IMR-90 (cell line): ENCODE measurements at places on chromosomes 4 and X. TPM values are rescaled to one million over a fixed set of nuclear protein-coding genes. Genes with fewer than 3 reads are reported as not detected.

The OCIAD2 gene
- 16.5 and 19.2 TPM in 2 replicates for total RNA-seq

DNA sequence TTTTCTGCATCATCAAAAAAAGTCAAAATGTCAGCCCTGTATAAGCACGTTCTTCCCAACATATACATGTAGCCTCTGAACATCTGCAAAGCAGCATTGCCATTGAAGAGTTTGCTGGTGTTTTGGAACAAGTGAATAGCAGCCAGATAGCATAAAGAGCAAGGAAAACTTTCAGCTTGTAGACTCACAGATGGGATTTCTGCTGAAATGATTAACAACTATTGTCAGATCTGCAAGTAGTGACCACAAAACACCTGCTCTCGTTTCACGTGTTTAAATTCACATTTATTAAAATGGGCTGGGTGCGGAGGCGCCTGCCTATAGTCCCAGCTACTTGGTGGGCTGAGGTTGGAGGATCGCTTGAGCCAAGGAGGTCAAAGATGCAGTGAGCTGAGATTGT is 123.7 kb downstream of the SPRY1 start:
- DNase-seq, result no peak

DNA sequence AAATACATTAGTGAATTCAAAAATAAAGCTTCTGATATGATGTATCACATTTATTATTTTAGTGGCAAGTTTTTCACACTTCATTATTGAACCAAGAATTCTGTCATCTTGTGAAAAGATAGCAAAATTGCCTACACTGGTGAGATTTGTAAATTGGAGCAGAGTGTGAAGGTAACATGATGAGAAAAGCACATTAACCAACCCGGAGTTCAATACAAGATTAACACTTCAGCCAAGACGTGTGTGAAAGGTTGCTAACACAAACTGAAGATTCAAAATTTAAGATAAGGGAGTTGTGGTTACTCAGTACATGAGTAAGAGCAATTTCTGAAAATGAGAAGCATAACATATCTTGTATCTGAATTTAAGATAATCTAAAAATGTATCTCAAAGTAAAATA is 346.7 kb downstream of the PDHA2 start:
- DNase-seq, result no peak

DNA sequence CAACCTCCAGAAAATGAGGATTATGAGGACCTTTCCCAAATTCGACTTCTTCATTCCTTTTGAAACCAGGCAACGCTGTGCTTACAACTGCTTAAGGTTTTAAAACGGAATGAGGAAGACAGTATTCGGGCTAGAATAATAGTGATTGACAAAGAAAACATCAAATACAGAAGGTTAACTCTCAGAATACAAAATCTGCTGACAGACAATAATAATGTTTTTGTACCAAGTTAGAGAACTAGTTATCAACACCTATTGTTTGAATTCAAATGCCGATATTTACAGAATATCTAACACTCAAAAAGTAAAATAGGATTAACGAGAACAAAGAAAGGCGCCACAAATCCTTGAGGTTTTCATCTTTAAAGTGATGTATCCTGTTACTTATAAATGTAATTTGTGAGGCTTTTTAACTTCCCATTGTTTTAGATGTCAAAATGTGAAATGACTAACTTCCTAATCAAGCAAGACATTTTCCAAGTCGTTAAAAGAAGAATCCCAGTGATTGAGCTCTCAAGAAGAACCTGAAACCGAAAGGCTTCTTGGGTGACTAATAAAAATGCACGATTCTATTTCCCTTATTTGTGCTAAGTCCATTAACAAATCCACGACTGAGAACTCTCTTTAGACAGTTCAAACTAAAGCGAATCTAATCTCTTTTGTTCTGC is 118.3 kb downstream of the SORBS2 start:
- DNase-seq, result no peak

DNA sequence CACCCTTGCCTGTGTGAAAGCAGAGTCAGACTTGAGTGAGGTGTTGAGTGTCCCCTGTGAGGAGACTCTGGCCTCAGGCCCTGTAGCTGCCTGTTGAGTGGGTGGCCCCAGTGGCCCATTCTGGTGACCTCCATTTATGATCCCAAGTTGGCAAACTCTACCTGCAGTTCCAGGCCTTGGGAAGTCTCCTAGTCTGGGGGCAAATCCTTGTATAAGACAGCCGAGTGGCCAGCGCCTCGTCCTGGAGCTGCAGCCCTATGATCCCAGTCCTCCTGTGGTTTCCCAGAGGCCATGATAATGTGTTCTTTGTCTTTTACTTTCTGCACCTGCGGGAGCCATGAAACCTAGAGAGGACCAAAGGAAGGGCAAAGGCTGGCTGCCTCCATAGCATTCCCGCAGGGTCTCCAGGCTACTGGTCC is 58.7 kb downstream of the NBDY start:
- no peak for DNase-seq

- no peak for DNase-seq
Measured at GRCh38 chr4:168515222-168516011, 18.6 kb downstream of the PALLD start.

- no peak for DNase-seq
Measured at GRCh38 chr4:116357758-116358157, 727.6 kb downstream of the TRAM1L1 start.

GRCh38 chr4:142314686-142315085 is 531.4 kb downstream of the INPP4B start:
- DNase-seq, result no peak

- no peak for DNase-seq
Measured at GRCh38 chr4:29453303-29453820, 1266.8 kb upstream of the PCDH7 start.
